T-helper 1 cell (primary cell): ENCODE measurements at places on chromosomes 2 and 18.

GRCh38 chr18:12409469-12409868, 1.7 kb downstream of the PRELID3A start:
- DNase-seq: no peak

DNA sequence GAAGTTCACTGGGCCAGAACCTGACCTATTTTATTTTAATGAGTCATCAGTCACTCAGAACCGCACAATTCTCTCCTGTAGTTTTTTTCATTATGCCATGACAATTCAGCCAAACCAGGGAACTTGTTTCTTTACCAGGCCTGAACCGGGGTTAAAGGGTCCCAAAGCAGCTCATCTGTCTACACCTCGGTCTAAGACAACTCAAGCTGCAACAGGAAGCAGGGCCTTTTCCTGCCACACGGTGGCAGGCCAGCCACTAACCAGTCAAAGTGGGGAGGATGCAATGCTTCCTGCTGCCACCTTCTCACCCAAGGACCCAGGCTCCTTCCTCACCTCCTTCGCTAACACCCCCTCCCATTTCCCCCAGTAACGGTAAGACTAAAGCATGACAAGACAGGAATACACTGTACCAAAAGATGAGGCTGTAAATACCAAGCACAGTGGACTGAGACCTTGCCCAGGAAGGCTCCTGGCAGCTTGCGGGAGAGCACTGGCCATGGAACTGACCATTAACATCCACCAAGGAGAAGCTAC, 56.7 kb upstream of the ACKR3 start:
- peak; percentile 51 for DNase-seq

DNA sequence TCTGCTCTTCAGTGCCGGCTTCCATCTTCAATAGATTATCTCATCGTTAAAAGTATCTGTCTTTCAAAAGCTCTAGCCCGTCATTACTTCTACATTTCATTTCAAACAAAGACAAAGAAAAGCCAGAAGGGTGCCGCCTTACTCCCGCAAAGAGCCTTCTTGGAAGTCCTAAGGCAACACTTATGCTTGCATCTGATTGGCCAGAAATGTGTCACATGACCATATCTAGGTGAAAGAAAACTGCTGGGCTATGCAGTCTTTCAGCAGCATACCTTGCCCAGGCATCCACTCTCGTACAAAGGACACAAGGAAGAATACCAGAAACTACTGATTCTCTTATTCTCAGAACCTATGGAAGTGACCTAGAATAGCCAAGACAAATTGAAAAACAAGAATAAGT, 217.1 kb upstream of the SLC35G4 start:
- DNase-seq: no peak

GRCh38 chr2:136783856-136784255, 18.5 kb downstream of the THSD7B start:
- no peak for DNase-seq

DNA sequence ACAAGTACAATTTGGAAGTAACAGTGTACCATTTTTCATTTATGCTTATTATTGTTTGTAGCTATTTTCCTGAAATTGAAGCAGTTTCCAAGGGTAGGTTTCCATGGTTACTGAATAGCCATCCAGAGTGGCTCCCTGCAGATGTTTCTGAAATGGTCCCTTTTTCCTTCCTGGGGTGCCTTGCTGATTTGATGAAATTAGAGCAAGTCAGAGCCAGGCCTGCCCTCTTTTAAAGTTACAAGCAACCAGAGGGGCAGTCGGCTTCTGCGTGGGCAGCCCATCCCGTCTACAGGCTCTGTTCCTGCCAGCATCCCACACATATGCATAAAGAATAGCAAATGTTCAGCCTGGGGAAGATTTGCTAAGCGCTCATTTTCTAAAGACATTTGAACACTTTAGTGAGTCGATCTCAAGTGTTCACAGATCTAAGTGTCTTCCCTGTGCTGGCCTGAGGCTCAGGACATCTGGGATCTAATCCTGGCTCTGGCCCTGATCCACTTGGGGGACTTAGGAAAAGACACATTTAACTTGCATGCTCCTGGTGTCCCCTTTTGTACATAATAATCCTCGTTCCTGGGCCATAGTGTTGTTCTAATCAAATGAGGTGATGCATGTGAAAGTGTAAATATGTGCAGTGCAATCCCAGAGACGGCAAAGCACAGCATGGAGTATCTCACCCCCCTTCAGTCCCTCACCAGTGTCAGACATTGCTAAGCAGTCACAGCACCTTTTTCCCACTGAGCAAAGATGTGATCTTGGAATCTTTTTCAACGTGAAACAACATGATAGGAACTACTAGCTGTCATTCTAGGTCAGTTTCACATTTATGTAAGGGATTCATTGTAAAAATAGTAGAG, 92.2 kb downstream of the STPG4 start:
- no peak for DNase-seq

- no peak for DNase-seq
Observed at GRCh38 chr2:222753251-222753824, 81.9 kb downstream of the MOGAT1 start.
